ENCODE measurements at places on chromosomes 6 and 20.

DNA sequence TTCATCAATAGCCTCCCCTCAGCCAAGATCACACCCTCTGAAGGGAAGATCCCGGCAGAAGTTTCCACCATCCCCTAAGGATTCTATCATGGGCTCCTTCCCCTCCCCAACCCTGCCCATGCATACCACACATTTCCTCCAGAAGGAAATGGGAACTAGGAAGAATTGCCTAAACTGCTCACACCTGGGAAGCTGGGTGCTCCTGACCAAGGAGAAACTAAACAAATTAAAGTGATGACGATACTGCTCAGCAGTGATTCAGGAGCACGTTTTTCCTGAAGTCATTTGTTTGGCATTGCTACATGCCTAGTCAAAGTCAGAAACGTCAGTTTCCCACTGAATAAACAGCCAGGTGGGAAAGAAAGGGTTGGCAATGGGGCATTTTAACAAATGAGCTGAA is 136.1 kb upstream of the CDYL start:
- no peak for DNase-seq

GRCh38 chr6:47206626-47207025 is 103.1 kb downstream of the TNFRSF21 start:
- no peak for DNase-seq

- no peak for DNase-seq
Observed at GRCh38 chr6:25641940-25642666, 9.9 kb upstream of the SCGN start.

DNA sequence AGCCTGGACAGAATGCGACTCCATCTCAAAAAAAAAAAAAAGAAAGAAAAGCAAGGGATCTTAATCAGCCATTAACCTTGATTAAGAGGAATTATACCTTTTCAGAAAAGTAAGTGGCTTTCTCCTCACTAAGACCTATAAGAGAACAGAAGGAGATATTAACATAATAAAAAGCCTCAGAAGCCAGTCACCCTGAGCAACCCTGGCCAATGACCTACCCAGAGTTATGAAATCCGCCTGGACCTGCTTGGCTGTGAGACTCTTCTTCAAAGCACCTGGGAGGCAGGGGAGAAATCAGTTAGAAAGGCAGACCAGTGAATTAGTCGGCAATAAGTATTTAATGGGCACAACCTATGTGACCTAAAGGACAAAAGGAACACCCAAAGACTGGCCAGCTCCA is 32.7 kb upstream of the C20orf203 start:
- DNase-seq = no peak

DNA sequence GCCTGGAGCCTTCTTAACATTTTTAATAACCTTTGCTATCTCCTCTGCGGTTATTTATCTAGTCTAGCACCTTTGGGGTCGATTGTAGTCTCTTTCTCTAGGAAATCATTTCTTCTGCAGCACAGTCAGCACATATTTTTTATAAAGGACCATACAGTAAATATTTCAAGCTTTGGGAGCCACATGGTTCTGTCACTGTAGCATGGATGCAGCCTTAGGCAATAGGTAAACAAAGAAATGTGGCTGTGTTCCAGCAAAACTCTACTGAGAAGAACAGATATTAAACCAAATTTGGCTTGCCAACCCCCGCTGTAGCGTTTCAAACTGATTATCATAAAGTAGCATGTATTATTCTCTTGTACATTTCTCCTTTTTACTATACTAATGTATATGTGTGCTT is 95.7 kb downstream of the SLC23A2 start:
- DNase-seq = no peak

DNA sequence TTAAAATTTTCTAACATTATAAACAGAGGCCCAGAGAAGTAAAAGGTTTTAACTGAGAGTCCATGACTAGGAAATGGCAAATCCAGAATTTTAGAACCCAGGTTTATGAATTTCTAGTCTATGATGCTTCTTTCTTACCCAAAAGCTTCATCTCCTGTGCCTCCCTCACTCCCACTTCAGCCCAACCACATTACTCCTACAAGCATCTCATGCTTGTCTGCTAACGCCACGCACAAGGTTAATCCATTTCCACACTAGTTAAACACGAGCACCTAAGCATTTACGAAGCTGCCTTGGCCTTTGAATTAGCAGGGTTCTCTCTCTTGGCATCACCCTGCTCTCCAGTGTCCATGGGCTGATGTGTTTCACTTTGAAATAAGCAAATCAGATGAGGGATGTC is 32.0 kb downstream of the TNFRSF21 start:
- DNase-seq = no peak

DNA sequence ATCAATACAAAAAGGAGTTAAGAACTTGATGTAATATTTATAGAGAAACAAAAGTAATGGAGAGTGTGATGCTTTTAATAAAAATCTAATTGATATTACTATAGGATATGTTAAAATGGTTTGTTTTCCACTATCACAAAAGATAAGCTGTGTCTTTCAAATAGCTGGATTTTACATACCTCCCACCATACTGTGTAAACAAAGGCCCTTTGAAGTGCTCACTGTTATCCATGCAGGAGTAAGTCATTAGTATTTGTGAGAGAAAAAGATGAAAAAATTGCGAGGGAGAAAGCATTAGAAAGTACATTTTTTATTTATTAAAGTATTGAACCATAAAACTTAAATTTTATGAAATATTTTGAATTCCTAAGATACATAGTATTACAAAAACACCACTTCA is 733.0 kb downstream of the GRIK2 start:
- no peak for DNase-seq

DNA sequence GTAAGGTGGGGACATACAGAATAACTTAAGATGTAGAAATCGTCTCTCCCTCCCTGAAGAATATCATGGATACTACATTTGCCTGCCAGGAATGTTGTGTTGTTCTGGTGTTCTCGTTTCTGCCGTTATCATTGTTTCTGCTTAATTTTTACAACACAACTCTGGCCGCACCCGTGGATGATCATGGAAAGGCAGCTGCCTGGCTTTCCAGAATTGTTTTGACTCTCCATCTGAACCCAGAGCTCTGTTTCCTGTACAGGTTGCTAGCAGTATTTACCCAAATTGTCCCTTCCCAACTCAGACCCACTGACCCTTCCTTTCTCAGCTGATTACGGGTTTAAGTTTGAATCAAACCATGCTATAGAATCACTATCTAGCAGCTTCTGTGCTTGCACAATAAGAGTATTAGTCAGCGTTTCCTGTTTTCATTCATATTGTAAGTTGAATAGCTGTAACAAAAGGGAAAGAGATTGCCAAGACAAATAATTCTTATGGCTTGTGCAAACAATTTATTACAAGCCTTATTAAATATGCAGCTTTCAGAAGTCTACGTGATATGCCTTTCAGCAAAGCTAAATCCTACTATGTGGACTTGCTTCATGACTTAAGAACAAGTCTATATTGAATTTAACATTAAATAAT is 139.0 kb downstream of the MTHFD1L start:
- no peak for DNase-seq

GRCh38 chr6:165231581-165232561 is 77.5 kb downstream of the C6orf118 start:
- DNase-seq = no peak

GRCh38 chr20:45352729-45353128 is 4.5 kb upstream of the SDC4 start:
- no peak for DNase-seq

DNA sequence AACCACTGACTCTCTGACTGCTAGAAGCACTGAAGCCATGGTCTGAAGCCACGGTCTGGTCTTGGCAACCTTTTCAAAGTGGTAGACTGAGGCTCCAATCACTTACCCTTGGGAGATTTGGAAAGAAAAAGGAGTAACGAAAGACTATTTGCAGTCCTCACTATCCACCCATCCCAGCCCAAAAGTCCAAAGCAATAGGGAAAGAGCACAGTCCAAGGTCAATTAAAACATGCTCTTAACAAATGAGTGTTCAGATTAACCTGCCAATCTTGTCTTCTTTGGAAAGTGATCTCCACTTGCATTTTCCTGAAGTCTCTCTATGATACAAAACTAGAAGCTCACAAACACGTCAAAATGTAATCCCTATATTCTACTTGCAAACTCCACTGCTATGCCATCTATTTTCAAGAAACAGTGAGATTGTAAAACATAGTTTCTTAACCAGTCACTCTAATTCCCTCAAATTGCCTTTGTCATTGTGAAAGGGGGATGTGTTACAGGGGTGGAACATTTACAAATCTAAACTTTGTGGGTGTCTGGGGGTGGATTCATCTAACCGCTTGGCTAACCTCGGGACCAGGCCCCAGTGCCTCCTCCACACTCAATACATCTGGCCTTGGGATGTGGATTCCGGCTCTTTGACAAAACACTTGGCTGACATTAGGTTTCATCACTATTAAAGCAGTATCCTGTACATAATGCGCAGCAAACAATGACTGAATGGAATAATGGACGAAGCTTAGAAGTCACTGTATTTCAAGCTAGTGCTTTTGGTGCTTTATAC is 56.4 kb downstream of the B4GALT5 start:
- no peak for DNase-seq

GRCh38 chr6:7142918-7143475 is 35.2 kb downstream of the RREB1 start:
- no peak for DNase-seq

DNA sequence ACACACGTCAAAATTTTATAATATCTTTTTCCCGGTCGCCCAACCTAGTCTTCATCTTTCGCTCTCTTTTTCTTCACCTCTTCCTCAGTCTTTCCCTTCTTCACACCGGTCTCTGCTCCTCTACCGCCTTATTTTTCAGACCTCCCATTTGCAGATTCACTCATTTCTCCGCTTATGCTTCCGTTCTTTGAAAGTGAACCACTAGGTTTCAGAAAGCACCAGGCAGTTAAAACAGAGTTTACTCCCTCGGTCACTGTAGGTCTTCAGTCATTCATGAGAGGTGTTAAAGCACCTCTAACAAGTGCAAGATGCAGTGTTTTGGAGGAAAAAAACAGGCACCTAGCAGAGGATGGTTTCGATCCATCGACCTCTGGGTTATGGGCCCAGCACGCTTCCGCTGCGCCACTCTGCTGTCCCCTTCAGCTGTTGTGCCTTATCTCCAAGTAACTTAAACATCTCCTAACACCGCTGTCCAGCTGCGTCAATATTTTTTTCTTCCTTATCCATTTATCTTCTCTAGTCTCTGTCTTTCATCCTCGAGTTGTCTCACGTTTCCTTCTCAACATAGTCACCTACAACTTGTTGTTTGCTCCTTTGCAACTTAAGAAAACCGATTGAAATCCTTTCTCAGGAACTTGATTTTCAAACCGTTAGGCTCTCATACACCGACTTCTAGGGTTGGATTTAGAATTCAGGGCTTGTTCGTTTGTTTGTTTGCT is 119.7 kb upstream of the ZNF184 start:
- DNase-seq = peak; percentile 46

GRCh38 chr6:153084393-153084792 is 46.7 kb downstream of the RGS17 start:
- no peak for DNase-seq

DNA sequence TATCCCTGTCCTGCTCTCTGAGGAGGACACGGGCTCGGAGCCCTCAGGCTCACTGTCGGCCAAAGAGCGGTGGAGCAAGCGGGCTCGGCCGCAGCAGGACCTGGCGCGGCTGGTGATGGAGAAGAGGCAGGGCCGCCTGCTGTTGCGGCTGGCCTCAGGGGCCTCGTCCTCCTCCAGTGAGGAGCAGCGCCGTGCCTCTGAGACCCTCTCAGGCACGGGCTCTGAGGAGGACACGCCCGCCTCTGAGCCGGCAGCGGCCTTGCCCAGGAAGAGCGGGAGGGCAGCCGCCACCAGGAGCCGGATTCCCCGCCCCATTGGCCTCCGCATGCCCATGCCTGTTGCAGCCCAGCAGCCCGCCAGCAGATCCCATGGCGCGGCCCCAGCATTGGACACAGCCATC is 14.2 kb upstream of the SLC22A7 start:
- DNase-seq = no peak

DNA sequence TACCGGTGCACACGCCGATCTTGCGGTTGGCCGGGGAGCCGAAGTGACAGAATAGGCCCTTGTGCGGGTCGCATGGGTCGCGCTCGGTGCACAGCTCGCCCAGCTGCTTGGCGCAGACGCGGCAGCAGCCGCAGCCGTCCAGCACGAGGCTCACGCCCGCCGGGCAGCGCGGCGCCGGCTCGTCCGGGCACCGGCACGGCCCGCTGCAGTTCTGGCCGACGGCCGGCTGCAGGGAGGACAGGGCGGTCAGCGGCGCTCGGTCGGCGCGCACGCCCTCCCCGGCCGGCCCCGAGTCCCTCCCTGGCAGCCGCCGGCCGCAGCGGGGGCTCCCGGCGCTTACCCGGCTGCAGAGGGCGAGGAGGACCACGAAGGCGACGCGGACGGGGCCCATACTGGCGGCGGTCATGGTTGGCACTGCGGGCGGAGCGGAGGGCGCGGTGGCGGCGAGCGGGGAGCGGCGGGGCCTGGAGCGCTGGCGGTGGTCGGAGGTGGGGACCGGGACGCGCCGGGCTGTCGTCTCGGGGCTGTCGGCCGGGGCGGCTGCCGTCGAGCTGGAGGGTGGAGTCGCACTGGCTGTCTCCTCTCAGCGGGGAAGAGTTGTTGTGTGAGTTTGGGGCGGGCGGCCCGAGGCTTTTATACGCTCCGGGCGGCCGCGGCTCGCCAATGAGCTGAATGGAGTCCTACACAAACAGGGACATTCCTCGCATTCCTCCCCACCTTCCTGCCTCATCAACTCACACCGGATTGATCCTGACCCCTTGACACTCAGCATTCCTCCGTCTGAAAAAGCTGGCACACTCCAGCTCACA is at the start of gene CCN2:
CCN2 (minus strand) TSS at position 606 of the 809 bp plus-strand sequence; CDS start at position 406, 200 bp downstream.
- DNase-seq = no peak

- no peak for DNase-seq
Observed at GRCh38 chr20:60000271-60001042, 42.2 kb downstream of the CDH26 start.

DNA sequence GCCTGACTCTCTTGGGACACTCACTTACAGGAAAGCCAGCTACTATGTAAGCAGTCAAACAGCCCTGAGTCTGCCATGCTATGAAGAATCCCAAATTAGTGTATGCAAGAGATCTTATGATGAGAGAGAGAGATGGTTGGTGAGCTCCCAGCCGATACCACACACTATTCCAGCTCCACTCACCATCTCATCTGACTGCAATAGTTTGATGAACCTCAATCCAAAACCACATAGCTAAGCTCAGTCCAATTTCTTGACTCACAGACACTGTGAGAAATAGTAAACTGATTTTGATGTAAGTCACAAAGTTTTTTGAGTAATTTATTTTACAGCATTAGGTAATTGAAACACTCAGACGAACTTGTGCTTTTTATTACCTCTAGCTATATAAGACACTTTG is 441.4 kb downstream of the COL12A1 start:
- no peak for DNase-seq

DNA sequence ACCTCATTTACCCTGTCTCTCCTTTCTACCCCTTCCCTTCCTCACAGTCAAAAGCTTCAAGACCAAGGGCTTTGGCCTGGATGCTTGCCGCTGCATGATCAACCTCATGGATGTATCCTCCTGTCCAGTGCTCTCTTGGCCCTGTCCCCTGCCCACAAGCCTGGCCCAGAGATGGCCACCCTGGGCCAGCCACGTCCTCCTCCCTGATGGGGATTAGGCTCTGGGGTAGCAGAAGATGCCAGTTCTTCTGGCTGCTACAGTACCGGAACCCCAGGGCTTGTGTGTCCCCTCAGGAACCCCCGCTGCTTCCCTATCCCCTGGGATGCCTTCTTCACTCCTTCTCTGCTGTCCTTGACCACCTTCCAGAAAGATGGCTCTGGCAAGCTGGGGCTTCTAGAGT is 22.3 kb downstream of the CAPN11 start:
- DNase-seq = no peak

- DNase-seq = no peak
Observed at GRCh38 chr20:5665417-5665816, 84.8 kb upstream of the SHLD1 start.

- DNase-seq = no peak
Observed at GRCh38 chr6:157974341-157974894, 7.2 kb upstream of the SYNJ2 start.

Measured in stimulated activated CD4-positive, alpha-beta T cell treated with anti-CD3 and anti-CD28 coated beads, Interleukin-12 subunit alpha, Interleukin-12 subunit beta, amount 100 ng/mL, for 24 hours (primary cell).